ENCODE measurements at places on chromosomes 6 and 20. TPM values are rescaled to one million over a fixed set of nuclear protein-coding genes. Genes with fewer than 3 reads are reported as not detected.

Gene NOP56
- 970 TPM for total RNA-seq

Gene SULF2
- 0.76 TPM for total RNA-seq

Gene DEF6
- 74.3 TPM for total RNA-seq

Gene ANGPT4
- not detected for total RNA-seq

Gene BMP7
- total RNA-seq, result not detected

Gene NKX2-2
- not detected for total RNA-seq

Gene CALHM5
- not detected for total RNA-seq

Gene MRPS10
- 50.7 TPM for total RNA-seq

Gene TRIM15
- not detected for total RNA-seq

Gene ENPP5
- 0.38 TPM for total RNA-seq

Measured in activated naive CD8-positive, alpha-beta T cell treated with anti-CD3 and anti-CD28 coated beads for 36 hours (primary cell).